CD4-positive, alpha-beta T cell treated with Interleukin-1 beta for 1 hour (primary cell): ENCODE measurements at places on chromosomes 1 and 21.

DNA sequence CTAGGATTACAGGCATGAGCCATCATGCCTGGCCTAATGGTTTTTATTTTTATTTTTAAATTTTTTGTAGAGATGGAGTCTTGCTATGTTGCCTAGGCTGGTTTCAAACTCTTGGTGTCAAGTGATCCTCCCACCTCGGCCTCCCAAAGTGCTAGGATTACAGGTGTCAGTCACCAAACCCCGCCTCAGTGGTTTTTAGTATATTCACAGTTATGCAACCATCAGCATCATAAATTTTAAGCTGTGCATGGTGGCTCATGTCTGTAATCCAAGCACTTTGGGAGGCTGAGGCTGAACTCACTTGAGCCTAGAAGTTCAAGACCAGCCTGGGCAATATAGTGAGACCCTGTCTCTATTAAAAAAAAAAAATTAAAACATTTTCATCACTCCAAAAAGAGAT is 28.6 kb downstream of the PIK3CD start:
- DNase-seq, result no peak

- DNase-seq, result no peak
Measured at GRCh38 chr1:40183055-40183710, 22.0 kb downstream of the RLF start.

DNA sequence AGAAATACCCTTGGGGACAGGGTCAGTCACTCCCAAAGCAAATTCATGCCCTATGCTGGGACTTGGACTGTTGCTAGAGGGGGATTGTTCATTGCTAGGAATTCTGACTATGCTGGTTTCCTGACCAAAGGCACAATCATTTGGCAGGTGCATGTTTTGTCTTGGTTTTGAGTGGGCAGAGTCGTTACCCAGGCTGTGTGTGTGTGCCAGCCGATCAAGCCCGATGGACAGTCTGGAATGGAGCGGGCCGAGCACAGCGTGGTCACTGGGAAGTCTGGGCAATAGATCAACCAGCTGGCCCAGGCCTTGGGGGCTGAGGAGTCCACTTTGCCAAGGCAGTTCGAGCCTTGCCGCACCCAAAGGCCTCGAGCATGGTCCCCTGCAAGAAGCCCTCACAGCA is 60.9 kb downstream of the HTR6 start:
- no peak for DNase-seq

DNA sequence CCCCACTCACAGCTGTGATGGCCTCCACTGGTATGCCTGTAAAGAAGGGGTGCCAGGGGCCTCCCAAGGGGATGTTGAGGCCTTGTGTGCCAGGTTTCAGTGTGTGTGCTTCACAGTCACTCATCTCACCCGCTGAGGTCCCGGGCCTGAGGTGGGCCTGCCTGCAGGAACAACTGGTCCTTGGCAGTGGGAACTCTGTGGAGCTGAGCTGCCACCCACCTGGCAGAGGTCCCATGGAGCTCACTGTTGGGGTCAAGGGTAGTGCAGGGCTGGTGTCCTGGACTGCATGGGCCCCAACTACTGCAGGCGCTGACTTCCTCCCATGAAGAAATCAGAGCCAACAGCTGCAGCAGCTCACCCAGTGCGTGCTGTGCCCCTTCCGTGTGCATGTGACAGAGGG is 17.3 kb upstream of the ZNF678 start:
- no peak for DNase-seq

DNA sequence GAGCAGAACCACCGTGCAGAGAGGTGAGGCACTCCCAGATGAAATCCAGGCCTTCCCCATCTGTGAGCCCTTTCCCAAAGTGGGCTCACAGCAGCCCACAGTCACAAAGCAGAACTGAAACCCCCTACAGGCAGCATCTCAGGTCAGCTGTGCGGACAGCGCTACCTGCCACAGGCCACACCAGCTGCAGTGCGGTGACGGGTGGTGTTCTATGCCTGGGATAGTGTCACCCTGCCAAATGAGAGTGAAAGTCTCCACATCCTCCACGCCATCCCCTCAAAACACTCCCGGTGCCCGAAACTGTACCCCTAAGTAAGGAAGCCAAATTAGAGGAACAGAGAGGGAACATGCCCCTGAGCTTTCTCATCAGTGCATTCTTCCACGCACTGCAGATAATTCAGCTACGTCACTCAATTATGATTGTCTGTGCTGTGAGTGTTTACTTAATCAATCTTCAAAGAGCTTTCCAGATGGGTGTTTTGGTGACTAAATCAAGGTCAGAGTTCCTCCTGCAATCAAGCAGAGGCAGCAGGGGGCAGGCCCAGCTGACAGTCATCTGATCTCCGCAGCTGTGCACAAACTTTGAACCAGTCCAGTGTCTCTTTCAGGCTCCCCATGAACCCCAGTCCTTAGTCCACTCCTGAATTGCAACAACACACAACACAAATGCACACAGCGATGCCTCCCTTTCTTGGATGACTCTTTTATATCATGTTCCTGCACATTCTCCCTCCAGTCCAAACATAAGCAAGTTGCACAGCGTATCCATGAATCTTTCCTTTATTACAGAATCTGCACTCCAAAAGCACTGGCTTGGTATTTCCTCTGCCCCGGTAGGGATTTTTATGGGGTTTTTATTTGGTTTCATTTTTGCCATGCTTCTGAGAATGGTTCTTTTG is 150.0 kb downstream of the TOMM20 start:
- peak; percentile 79 for DNase-seq

DNA sequence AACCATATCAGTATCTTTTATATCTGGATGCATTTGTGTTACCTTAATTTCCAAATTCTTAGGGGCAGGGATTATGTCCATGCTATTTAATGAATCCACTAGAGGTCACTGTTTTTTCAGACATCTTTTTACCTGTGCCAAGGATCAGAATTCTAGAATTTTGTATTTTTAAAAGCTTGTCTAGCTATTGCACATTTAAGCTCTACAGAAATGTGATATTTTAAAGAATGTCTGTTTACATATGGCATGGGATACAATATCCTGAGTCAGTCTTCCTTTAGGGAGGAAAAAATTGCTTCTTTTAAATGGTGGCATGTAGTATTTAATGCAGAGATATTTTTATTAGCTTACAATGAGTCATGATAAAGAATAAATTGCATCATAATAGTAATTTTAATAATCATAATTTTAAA is 11.3 kb downstream of the RPAP2 start:
- DNase-seq, result peak; percentile 54
